Muscle of arm (tissue), 14 donors: ENCODE measurements at places on chromosomes 3 and 15.

- no peak for DNase-seq
Measured at GRCh38 chr3:187798531-187799530, 53.6 kb upstream of the BCL6 start.

GRCh38 chr15:31396881-31397560, 70.4 kb downstream of the KLF13 start:
- DNase-seq: peak; percentile 38

- no peak for DNase-seq
Measured at GRCh38 chr3:113546414-113546893, 14.1 kb downstream of the SIDT1 start.

DNA sequence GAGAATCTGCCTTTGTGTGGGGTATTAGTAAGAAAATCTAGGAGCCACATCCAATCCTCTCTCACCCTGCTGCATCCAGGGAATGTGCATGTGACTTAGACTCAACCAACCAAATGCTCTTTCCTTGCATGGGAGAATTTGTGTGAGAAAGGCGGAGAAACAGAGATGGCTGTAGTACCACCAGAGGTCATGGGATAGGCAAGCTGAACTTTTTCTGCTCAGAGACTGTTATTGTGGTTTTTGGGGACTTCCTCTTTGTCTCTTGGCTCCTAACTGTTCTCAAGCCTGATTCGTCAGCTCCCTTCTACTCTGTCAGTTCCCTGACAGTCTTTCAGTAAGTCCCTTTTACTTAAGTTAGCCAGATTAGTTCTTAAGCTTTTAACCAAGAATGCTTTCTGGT, 2.6 kb upstream of the ZSCAN2 start:
- no peak for DNase-seq

- DNase-seq: no peak
Measured at GRCh38 chr15:39556461-39556860, 24.4 kb upstream of the THBS1 start.

GRCh38 chr15:85289677-85290365, 90.6 kb upstream of the AKAP13 start:
- DNase-seq: peak; percentile 8

- peak; percentile 90 for DNase-seq
Measured at GRCh38 chr3:178454726-178455125, 81.5 kb upstream of the KCNMB2 start.

DNA sequence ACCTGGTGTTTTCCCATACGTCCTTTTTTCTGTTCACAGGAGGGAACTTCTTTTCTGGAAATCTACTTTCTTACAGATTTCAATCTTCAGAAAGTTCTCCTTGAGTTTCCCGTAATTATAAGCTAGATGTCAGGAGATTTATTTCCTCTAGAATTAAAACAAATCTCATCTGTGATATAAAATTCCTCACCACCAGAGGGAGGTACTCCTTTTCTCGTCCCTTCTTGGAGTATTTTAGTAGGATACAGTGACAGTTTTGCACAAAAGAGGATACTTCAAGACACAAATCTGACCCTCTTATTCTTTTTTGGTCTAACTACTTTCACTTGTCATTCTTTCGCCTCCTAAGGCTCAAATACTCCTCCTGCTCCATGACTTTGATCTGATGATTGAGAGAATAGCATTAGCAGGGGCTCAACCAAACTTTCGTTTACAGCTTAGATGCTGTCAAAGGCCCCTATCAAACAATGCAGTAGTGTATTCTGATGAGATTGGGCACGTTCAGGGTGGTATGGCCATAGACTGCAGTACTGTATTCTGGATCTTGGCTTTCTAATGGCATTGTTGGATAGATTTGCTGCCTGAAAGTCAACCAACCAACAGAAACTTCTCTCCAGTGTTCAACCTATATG, 38.0 kb downstream of the TMEM41A start:
- no peak for DNase-seq

DNA sequence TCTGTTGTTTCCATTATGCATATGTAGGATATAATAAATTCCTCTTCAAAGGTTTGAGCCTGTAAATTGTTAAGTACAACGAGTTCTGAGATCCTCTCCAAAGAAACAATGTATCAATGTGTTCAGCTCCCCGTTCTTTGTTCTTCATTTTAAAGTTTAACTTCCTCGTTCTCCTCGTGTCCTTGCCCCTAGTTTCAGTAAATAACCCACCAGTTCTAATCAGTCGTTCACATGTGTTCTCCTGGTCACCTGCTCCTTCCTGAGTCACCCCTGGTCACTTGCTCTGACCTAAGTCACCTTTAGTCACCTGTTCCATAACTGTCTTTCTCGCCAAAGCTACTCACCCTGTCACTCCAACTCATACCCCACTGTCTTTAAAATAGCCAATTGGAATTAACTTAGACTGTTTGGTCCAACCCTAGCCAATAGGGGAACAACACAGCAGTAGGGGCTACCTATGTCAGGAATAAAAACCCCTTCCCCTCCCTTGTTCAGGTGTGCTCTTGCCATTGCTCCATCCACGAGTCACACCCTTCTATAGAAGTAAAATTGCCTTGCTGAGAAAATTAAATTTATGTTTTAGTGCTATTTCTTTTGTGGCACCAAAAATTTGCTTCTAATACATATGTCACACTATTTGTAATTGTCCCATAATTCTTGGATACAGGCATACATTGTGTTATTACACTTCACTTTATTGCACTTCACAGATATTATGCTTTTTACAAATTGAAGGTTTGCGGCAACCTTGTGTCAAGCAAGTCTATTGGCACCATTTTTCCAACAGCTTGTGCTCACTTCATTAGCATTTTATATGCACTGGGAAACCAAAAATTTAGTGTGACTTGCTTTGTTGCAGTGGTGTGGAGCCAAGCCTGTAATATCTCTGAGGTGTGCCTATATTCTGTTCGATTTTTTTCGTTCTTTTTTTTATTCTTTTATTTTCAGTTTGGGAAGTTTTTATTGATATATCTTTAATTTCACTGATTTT, 15.3 kb upstream of the MCF2L2 start:
- no peak for DNase-seq

DNA sequence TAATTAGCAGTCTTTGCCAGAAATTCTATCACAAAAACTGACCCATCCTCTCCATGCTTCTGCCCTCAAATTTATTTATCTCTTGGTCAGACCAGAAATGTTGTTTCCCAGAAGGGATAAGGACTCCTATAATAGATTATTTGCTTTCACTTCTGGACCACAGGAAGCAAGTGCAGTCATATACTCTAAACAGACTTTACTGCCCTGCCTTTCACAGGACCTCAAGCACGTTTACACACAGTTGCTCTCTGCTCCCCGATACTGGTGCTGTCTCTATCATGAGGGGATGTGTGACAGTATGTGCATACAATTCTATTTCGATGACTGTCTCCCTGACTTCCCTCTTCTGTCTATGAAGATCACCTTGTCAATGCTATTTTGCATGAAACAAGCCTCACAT, 205.5 kb upstream of the TGFBR2 start:
- DNase-seq: no peak

DNA sequence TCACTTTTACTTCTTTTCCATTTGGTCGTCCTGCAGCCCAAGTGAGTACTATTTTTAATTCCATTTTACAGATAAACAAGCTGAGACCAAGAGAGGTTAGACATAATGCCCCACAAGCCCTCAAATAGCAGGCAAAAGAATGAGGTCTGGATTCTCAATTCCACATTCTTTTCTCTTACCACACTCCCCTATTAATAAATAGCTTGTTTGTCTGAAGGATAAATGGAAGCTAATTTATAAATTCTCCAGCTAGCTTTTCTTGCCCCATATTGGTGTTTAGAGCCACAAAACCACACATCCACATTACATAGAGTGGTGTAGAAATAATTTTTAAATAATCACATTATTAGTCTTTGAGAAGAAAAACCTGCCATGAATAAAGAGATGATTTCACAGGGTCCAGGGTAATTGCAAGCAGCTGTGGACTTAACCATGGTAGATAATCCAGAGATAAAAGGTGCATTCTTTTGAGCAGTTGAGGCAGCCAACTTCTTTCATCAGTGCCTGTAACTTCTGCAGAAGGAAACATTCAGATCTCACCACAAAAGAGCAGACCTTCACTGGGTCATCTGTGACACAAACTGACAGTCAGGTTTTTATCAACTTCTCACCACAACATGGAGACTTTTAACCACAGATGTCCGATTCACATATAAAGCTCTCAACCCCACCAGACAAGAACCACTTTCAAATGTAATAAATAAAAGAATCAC, 313.4 kb upstream of the STT3B start:
- no peak for DNase-seq

DNA sequence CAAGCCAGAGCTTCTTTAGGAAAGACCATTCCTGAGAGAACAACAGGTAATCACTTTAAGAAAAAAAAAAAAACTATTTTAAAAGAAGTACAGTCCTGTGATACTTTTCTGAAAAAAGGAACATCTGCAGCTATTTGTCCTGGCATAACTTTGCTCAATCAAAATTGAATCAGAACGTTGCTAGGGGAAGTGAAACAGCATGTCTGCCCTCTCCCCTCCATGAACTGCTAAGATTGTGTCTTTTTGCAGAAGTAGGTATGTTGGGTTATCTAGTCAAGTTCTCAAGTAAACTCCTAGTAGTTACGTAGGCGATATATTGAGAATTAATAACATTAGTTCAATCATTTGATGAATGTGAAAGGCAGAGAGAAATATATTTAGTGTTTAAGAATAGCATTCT, 1013.3 kb downstream of the TUSC7 start:
- DNase-seq: no peak

DNA sequence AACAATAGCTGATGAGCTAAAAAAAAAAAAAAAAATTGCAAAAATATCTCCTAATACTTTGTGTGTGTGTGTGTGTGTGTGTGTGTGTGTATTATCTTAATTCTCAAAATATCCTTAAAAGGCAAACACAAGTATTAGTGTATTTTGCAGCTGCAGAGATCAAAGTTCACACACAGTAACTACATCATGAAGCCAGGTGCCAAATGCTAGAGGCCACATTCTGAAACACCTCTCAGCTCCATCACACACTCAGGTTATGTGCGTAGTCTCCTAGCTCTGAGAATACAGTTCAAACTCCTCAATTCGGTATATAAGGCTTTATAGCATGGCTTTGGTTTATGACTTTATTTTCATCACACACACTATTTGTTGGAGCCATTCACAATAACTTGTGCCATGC, 33.5 kb upstream of the PPARG start:
- DNase-seq: no peak

GRCh38 chr3:81829937-81830336, 68.5 kb upstream of the GBE1 start:
- no peak for DNase-seq

- no peak for DNase-seq
Measured at GRCh38 chr3:194976874-194977273, 291.2 kb downstream of the FAM43A start.

DNA sequence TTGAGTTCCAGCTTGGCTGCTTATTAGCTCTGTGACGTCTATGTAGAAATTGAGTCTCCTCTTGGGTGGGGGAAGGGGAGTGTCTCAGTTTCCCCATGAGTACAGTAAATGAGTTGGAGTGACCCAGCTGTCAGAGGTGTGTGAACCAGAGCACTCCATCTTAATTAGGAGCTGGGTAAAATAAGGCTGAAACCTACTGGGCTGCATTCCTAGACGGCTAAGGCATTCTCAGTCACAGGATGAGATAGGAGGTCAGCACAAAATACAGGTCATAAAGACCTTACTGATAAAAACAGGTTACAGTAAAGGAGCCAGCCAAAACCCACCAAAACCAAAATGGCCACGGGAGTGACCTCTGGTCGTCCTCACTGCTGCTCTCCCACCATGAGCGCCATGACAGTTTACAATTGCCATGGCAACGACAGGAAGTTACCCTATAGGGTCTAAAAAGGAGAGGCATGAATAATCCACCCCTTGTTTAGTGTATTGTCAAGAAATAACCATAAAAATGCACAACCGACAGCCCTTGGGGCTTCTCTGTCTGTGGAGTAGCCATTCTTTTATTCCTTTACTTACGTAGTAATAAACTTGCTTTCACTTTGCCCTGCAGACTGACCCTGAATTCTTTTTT, 222.4 kb downstream of the CACNA2D3 start:
- no peak for DNase-seq

DNA sequence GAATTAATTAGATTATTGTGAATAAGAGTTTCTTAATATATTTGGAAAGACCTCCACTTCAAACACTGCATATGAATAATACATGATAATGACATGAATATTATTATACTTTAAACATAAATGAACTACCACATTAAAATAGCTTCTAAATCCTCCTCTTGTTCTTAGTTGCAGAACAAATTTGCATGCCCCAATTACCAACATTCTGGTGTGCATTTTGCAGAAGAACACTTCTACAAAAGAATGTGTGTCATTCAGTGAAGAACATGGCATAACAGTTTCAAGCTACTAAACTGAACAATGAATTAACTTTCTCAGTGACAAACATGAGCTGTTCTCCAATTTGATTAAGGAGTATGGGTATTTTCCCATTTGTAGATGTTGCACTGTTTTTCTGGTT, 711.3 kb upstream of the NAALADL2 start:
- DNase-seq: no peak

- no peak for DNase-seq
Measured at GRCh38 chr3:167978071-167978470, 117.7 kb downstream of the GOLIM4 start.

DNA sequence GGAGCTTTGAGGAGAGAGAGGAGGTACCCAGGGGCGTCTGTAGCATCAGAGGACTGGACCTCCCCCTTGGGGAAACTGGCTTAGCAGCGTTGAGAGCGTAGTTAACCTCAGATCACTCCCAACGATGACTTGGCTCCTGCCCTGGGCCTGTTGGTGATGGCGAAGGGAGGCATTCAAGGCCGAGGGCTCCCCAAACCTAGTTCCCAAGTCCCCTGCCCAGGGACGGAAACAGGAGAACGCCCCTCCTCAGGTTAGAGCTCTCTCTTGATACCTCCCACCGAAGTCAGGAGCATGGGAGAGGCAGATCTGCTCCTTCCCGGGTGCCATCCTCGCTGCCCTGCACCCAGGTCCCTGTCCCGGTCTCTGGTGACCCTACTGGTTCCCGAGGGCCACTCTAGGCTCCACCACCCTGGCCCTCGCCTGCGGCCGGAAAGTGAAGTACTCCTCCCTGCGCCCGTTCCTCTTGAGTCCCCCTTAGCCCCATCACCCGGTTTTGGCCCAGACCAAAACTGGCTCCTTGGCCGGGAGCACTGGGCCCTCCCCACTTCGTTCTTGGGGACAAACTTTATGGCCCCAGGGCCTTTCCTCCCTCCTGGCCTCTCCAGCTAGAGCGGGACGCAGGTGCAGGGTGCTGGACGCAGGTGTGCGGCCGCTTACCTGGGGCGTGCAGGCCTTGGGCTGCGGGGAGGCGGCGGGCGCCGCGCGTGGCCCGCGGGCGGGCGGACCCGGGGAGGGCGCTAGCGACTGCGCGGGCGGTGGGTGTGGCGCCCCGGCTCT, 2.6 kb upstream of the SKOR1 start:
- no peak for DNase-seq

DNA sequence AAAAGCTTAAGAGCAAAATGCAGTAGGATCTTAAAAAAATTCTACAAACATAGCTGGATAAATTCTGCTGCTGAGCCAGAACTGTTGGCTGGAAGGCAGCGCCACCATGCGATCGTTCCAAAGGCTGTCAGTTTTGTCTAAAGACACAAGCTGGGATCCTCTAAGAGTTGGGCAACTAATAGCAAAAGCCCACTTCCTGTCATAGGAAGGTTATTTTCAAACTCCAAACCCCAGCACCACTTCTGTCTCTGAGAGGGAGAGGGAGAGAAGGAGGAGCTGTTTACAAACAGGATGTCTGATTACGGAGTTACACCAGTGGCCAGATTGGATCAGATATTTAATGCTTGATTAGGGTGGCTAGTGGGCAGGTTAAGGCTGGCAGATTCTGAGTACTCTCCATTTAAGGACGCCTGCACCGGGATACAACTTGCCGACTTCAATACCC, 44.0 kb downstream of the EIF4E3 start:
- peak; percentile 58 for DNase-seq

- DNase-seq: no peak
Measured at GRCh38 chr15:73596174-73596573, 37.0 kb downstream of the NPTN start.
